ENCODE measurements at places on chromosomes 7 and 10.
A peak's percentile ranks its signal among the peaks of the same experiment; 100 is the strongest.

DNA sequence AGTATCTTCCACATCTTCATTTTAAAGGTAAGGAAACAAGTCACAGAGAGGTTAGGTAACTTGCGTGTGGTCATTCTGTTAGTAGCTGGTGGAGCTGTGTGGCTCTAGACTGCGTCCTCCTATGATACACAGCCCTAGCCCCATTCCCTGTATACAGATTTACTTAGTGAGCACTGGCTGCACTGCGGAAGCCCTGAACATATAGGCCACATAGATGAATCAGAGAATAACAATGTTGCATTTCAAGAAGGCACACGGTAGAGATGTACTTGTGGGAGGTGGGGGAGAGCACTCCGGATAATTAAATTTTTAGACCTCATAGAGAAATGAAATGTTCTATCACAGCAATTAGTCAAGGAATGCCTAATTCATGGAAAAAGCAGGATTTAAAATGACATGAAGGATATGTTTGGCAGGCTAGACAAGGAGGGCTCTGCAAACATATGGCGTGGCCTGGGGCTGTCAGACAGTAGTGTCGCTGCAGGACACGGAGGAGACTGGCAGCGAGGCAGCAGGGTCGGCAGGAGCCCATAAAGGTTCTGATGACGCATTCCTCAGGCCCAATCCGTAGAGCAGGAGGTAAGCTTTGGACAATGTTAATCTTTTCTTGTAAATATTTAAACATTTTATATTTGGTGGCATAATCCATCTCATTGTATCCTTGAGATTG, 29.5 kb downstream of the RAB11FIP2 start:
- no peak for DNase-seq

DNA sequence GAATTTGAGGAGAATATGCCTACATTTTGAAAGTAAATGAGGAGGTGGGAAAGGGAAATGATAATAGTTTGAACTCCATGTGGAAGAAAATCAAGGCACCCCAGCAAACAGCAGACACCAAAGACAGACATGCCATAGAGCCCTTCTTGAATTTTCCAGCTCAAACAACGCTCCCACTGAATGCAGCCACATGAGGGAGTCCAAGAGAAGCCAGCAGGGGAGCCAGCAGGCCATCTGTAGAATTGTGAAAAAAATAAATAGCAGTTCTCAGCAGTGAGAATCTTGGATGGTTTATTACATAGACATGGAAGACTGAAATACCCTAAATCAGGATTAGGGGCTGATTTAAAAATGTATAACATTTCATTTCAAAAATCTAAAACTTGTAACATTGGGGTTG, 1567.3 kb upstream of the LRRTM3 start:
- no peak for DNase-seq

DNA sequence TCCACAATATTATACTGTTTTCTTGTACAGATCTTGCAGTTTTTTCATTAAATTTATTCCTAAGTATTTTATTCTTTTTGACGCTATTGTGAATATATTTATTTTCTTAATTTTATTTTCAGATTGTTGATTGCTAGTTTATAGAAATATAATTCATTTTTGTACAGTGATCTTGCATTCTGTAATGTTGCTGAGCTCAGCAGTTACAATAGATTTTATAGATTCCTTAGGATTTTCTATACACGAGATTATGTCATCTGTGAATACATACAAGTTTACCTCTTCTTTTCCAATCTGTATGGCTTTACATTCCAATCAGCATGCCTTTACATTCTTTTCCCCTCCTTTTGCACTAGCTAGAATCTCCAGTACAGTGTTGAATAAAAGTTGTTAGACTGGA, 130.0 kb downstream of the C1GALT1 start:
- DNase-seq, result no peak

DNA sequence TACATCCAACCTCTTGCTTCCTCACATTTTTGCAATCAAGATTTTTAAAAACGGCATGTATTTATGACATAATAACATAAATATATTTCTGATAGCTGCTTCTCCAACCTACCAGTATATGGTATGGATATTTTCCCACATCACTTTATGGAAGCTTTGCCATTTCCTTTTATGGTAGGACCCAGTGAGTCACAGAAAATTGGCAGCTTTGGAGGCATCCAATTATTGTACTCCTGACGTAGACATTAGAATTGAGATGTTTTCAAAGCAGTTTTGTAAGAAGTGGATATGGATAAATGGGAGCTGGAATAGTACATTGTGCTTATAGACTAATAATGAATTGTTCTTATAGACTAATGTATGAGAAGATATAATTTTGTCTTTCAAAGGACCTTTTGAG, 23.8 kb upstream of the BICC1 start:
- DNase-seq, result no peak

DNA sequence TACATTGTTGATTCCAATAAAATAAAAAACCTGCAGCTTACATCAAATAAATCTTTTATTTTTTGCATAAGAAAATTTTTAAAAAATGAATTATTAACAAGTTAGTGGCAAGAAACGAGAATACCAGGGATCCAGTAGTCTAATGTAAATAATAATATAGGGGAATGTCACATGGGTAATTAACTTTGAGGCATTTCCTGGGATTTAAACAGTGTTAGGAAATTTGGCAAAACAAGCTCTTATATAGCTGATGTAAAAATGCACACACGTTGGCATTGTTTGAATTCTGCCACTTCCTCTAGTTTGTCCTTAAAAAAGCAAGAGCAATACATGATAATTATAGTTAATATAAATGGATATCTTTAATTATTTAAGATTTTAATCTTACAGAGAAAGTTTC, 768.6 kb downstream of the CNTNAP2 start:
- DNase-seq, result no peak

- no peak for DNase-seq
Measured at GRCh38 chr10:117933036-117933435, 113.7 kb downstream of the RAB11FIP2 start.

- DNase-seq, result no peak
Measured at GRCh38 chr10:104321226-104321625, 17.0 kb downstream of the ITPRIP start.

DNA sequence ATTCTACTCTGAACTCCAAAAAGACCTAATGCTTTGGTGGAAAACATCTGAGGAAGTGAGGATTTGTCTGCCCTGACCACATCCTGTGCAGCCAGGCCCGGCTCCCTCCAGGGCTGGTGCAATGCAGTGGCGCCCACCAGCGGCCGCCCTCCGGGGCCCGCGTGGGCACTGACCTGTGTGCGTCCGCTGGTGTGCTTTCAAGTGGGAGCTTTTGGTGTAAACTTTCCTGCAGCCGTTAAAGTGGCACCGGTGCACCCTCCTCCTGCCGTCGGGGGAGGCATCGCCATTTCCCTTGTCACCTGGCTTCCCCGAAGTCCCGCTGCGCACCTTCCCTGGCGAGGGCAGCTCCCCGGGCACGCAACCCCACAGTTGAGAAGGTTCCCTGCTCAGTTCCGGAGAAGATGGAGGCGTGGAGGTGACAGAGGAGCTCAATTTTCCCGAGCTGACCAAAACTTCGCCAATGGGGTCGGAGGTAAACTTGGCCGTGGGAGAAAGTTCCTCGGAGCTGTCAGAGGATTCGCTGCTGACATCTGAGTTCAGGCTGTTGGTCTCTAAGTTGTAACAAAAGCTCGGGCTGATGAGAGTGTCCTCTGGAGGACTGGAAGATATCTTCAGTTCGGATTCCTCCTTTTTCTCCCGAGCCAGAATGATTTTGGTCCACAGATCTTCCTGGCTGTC, 3.4 kb downstream of the KLF6 start:
- no peak for DNase-seq

- DNase-seq, result no peak
Measured at GRCh38 chr7:38563741-38564140, 67.4 kb downstream of the AMPH start.

GRCh38 chr7:41943094-41943577, 240.2 kb upstream of the INHBA start:
- peak; percentile 30 for DNase-seq

DNA sequence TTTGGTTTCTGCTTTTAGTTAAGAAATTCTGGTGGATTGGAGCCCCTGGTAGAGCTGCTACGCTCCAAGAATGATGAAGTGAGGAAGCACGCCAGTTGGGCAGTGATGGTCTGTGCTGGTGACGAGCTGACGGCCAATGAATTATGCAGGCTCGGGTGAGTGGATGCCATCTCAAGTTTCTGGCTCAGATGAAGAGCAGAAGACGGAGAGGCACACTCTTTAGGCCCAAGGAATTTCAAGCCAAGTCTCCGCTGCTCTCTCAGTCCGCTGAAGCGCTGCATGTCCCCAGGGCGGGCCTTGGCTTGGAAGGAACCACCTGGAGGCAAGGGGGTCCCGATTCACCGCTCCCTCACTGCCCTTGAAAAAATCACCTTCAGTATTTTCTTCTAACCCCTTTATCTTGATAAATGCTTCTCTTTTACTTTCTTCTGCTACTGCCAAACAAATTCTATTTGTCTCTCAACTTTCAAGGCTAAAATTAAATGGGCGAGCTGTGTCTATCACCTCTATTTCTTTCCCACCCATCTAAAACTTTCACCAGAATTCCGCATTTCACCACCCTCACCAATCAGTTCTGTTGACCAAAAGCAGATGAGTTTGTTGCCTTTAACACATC, 74.2 kb downstream of the ARMC3 start:
- no peak for DNase-seq

- DNase-seq, result no peak
Measured at GRCh38 chr7:116162254-116162653, 48.1 kb upstream of the TES start.

GRCh38 chr7:112125250-112125649, 80.9 kb downstream of the DOCK4 start:
- no peak for DNase-seq

Measured in activated CD4-positive, CD25-positive, alpha-beta regulatory T cell treated with anti-CD3 and anti-CD28 coated beads, Interleukin-2, amount 50 U/mL, for 16 hours (primary cell).